Stimulated activated CD8-positive, alpha-beta memory T cell treated with anti-CD3 and anti-CD28 coated beads, Interleukin-12 subunit alpha, Interleukin-12 subunit beta, amount 100 ng/mL, for 4 hours (primary cell): ENCODE measurements at places on chromosomes 5 and 9.

DNA sequence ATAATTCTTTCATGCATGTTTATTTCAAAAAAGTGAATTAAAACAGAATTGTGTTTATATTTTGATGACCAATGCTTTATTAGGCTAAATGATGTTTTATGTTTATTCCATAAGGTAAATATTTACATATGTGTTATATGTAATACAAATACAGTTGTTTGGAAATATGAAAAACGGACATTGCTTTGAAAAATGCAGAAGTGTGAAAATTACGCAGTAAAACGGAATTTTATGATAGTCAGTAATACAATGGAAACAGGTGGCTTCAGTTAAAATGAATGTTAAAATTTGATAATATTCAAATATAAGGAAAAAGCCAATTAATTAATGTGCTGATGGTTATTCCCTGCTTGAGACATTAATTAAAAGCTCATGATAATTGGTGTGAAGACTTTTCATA is 1633.8 kb downstream of the MAT2B start:
- no peak for DNase-seq

GRCh38 chr5:107467137-107467932 is 203.4 kb downstream of the EFNA5 start:
- DNase-seq, result no peak

- DNase-seq, result no peak
Measured at GRCh38 chr5:112064956-112065355, 308.0 kb upstream of the NREP start.

GRCh38 chr5:95398989-95399388 is 7.8 kb downstream of the FAM81B start:
- no peak for DNase-seq

DNA sequence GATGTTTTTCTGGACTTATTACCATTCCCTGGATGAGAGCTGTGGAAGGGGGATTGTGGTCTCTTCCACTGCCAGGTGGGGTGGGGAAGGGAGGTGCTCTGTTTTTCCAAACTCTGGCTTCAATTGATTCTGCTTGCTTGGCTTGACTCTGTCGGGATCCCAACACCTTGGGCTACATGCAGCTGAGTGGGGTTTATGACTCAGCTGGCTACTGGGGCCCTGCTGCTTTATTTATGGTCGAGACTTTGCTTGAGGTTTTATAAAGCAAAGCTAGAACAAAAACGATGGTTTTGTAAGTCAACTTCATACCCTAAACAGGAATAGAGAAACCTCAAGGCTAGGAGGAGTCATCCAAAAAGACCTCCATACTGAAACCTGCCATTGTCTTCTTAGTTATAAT is 76.3 kb downstream of the AOPEP start:
- DNase-seq, result no peak

- DNase-seq, result no peak
Measured at GRCh38 chr9:106482733-106483132, 380.2 kb upstream of the ZNF462 start.

GRCh38 chr9:20226345-20226744 is 396.0 kb downstream of the MLLT3 start:
- DNase-seq, result no peak

GRCh38 chr5:4116834-4117233 is 521.2 kb downstream of the IRX1 start:
- no peak for DNase-seq

DNA sequence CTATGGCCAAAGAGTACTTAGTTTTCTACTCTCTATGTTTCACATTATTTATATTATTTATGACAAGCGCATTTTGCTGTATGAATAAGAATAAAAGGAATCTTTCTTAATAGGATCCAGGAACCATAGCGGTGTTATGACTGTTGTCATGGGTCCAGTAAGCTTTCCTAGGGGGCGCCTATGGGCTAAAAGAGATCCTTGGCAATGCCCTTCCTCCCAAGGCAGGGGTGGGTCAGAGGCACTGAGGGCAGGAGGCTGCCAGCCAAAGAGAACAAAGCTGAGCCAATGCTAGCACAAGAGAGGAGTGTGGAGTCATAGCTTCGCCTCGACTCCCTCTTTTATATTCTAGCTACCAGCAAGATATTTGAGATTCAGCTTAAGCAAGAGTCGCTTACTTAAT is 98.4 kb upstream of the GNAQ start:
- no peak for DNase-seq

- no peak for DNase-seq
Measured at GRCh38 chr5:134477462-134478245, 47.8 kb upstream of the JADE2 start.
